Activated CD4-positive, alpha-beta T cell treated with anti-CD3 and anti-CD28 coated beads, Interleukin-2, amount 50 U/mL, for 24 hours (primary cell): ENCODE measurements at places on chromosomes 13 and 19.

DNA sequence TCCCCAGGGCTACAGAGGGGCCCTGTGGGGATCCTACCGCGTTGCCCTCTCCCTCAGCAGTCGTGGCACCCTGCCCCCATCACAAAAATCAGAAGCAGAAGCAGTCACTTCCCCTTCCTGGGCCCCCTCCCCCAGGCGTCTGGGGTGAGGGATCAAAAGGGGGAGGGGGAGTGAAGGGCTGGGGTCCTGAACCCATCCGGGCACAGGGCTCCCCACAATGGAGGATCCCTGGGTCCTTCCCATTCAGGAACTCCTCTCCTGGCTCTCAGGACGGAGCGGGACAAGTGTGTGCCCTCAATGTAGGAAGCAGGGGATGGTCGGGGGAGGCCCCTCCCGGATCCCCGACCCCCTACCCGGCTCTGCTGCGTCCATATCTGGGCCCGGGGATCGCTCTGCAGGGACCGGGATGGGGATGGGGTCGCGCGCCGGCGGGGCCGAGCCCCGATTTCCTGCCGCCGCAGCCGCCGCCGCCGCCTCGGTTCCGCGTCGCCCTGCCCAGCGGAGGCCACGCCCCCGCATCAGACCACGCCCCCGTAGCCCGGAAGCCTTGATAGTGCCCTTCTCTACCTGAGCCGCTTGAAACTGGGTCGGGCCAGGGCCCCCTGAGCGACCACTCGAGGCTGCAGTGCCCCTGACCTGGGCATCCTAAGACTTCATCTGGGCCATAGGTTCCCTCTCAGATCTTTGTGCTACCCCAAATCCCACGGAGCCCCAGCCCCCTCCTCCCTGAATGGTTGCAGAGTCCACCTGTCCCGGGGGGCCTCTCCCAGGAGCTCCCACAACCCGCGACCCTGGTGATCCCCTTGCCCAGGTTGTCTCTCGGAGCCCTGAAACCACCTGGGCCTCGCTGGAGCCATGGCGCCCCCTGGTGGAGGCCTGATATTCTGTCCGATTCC, at the start of gene GMIP:
TSS of gene GMIP (minus strand) at position 500 of the 896 bp plus-strand sequence. CDS start at position 372, 128 bp downstream.
- DNase-seq: peak; percentile 77

- DNase-seq: no peak
These were observed 52.4 kb downstream of the ZNF676 start for GRCh38 chr19:22144394-22144793.

DNA sequence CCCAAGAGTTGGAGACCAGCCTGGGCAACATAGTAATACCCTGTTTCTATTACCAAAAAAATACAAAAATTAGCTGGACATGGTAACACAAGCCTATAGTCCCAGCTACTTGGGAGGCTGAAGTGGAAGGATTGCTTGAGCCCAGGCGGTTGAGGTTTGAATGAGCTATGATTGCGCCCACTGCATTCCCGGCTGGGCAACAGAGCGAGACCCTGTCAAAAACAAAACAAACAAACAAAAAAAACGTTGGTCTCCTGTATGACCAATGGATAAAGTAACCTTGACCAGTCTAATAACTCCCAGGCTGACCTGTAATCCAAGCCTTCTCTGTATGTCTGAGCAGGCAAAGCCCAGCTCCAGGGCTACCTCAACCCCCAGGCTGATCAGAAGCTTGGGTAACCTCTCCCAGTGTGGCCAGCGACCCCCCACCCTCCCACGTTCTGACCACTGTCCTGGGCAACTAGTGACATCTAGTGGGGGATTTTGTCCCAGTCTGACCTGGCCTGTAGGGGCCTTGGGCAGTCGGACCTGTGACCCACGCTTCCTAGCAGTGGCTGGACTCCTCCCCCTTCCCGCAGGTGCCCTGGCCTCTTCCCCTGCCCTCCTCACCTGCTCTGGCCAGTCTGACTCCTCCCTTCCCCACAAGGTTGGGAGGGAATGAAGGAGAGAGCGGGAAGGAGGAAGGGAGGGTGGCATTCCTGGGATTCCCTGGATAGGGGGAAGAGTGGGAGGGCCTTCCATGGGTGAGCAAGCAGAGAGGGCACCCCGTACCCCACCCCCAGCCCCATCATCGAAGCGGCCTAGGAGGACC, 1.0 kb upstream of the BCAM start:
- no peak for DNase-seq

DNA sequence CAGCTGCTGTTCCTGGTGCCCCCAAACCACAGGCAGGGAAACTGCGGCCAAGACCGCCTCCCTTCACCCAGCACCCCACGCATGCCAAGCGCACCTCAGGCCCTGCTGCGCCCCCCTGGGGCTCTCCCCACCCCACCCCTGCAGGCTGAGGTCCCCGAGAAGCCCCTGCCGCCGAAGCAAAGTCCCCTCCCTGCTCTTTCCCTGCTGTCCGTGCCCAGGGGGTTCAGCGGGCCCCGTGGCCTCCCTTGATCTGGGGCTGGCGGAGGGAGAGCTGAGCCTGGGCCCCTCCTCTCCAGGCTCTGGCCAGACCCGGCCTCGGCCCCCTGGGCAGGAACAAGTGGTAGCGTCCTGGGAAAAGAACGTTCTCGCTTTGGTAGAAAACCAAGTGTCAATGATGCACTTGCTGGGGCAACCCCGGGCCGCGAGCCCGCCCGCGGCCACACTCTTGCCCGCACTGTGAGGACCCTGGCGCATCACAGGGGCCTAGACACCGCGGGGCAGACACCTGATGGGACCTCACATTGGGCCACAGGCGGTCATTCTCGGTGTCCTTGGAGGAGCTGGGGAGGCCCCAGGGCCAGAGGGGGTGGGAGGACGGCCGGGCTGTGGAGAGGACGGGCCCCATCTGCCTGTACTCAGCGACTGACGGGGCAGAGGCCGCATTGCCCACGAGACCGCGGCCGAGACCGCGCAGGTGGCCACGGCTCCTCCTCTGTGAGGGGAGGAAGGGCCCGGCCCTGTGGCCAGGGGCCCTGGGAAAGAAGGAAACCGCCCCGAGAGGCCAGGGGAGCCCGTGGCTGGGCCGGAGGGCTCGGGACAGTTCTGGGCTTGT, 29.0 kb downstream of the GPX4 start:
- no peak for DNase-seq

DNA sequence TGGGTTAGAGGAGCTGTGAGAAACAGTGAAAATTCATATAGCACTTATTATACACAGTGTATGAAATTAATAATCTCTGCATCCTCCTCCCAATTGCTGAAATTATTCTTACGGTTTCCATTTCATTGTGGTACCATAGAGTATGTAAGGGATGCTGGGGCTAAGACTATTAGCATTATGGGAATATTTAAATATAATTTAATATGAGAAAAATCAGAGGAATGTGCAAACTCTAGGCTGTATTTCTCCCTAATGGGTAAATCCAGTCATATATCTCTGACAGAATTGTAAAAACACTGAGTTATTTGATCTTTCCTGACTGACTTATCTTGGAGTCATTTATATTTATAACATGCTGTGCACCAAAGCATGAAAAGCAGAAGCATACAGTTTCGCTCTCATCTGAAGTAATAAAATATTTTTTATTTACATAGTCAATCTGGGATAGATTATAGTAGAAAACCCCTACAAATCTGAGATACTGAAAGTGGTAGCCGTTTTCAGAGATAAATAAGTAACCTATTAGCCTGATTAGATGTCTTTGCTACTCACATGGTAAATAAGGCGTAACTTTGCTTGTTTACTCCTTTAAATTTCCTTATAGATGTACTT, 34.9 kb downstream of the LRCH1 start:
- no peak for DNase-seq

DNA sequence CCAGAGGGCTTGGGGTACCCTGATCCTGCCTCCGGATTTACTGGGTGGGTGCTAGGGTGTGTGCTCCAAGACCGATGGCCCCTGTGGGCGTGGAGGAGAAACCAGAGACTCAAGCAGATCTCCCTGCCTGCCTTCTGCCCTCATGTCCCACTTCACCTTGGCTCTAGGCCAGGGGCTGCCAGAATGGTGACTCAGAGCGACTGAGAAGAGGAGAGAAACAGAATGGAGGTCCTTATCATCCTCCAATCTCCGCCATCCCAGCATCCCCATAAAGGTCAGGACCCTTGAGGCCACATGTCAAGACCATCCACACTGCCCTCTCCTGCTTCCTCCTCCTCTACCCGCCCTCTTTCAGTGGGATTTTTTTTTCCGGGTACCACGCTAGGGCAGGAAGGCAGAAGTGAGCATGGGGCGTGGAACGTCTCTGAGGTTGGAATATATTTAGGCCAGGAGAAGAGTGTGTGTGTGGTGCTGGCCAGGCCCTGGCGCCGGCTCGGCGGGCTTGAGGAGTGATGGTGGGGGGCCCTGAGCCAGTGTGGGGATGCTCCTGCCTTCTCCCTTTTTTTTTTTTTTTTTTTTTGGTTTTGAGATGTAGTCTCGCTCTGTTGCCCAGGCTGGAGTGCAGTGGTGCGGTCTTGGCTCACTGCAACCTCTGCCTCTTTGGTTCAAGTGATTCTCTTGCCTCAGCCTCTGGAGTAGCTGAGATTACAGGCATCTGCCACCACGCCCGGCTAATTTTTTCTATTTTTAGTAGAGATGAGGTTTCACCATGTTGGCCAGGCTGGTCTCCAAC, 22.3 kb downstream of the IER2 start:
- peak; percentile 78 for DNase-seq
